ENCODE measurements at places on chromosomes 7 and 10.
A peak's percentile ranks its signal among the peaks of the same experiment; 100 is the strongest.

DNA sequence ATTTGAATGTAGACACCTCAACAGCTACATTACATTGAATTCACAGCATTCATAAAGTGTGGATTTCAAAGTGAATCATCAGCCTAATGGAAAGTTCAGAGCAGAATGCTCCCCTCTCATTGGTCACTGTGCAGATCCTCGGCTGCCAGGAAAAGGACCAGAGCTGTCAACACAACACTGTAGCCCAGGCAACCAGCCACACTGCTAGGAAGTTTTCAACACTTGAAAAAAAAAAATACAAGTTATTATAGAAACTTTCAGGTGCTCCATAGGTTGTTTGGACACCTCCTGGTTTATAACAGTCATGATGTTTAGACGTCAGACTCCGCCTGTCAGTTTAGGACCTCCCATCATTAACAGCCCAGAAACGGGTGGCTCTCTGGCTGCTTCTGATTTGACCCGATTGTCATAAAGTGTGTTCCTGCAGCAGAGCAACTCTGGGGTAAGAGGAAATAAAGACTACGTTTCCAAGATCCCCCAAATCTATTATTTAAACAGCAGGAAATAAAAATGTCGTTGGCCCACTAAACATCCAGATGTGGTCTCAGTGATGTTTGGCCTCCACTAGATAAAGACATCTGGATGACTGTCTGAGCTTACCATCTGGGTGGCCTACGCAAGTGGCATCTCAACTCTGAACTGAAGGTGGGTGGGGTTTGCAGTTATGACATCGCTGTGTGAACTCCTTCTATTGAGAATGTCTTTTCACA is 117.4 kb downstream of the CABCOCO1 start:
- DNase-seq = peak; percentile 85

- no peak for DNase-seq
These were observed 40.0 kb downstream of the MKI67 start for GRCh38 chr10:128086003-128086863.

DNA sequence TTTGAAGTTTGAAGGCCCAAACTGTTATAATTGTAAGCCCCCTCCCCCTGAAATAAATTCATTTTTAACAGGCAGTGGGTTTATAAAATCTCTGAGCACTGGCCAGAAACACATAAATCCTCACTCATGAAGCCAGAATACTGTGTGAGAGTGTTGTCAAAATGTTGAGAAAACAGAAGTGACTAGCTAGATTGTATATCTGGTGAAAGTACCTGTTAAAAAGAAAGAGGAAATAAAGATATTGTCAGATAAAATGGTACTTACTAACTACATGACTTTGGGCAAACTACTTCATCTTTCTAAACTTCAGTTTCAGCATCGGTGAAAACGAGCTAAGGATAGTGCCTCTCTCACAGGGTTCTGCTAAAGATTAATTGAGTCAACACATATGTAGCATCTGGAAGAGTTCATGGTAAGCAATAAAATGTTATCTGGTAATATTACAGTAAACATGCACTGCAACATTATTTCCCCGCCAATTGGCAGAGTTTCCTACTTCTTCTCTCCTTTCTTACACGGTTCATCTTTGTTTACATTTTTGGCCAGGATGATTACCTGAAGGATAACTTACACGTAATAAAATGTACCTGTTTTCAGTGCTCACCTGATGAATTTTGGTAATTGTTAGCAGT is 202.5 kb upstream of the CHRM2 start:
- no peak for DNase-seq

DNA sequence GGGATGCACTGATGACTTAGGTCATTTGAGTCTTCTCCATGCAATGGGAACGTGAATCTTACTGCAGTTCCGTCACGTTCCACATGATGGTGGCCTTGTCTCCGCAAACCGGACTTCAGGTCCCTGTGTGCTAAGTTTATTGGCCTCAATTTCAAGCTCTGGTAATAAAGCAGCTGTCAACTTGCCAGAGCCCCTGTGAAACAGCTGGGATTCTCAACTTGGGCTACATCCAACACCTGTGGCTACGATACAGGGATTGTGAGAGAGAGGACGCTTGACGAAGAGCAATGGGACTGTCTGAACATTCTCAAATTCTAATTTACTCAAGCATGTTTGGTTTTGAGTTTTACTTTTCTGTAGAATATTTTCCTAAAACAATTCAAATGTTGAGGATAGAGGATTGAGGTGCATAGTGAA is 174.2 kb downstream of the PTN start:
- DNase-seq = peak; percentile 55

GRCh38 chr10:11551916-11552602 is 59.4 kb downstream of the USP6NL start:
- DNase-seq = peak; percentile 47

DNA sequence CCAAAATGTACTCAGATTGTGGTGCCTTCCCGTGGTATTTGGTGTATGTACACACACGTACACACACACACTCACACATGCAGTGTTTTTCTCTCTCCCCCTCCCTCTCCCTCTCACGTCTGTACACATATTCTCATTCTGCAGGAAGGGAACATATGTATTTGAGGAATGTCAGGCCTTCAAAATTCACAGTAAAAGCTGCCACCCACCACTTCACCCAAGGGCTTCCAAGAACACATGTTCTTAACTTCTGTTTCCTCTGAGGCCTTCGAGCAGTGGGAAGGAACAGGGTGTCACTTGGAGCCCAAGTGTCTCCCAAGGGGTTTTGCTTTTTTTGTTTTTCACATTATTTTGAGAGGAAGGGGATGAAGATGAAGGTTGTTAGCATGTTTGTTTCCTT is 198.9 kb downstream of the TCF7L2 start:
- no peak for DNase-seq
